ENCODE measurements at places on chromosomes 5 and 9.

DNA sequence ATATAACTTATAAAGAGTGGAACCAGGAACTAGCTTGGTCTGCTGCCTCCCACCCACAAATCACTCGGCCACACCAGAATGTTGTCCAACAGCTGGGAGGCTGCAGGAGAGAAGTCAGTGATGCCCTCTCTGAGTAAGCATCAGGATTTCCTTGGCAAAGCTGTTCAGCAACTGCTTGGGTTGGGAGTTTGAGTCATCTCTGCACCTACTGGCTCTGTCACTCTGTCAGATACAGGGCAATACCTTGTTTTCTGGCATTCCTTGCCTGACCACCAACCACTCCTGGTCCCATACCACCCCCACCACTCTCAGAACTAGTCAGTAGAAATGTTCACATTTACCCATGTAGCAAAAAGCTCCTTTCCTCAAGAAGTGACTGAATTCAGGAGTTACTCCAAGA is 36.8 kb upstream of the GCNT4 start:
- no peak for DNase-seq

- DNase-seq: no peak
These were observed 109.8 kb downstream of the SAXO1 start for GRCh38 chr9:18923167-18923566.

- DNase-seq: no peak
These were observed 132.0 kb downstream of the SEC61B start for GRCh38 chr9:99354104-99354503.

DNA sequence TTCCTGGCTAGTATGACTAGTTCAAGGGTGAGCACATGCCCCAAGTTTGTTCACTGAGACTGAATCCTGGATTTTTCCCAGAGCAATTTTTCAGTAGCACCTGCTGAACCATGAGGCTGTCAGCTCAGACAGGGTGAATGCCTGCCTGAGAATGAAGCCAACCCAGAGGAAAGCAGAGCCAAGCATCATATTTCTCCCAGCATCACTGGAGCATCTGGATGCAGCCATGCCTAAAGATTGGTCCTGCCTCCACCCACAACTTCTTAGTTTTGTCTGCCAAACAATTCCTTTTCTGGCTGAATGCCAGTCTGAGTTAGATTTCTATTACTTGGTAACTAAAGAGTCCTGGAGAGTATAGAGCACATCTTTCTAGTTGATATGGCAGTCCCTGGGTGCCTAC is 343.6 kb downstream of the CSNK1G3 start:
- DNase-seq: no peak

DNA sequence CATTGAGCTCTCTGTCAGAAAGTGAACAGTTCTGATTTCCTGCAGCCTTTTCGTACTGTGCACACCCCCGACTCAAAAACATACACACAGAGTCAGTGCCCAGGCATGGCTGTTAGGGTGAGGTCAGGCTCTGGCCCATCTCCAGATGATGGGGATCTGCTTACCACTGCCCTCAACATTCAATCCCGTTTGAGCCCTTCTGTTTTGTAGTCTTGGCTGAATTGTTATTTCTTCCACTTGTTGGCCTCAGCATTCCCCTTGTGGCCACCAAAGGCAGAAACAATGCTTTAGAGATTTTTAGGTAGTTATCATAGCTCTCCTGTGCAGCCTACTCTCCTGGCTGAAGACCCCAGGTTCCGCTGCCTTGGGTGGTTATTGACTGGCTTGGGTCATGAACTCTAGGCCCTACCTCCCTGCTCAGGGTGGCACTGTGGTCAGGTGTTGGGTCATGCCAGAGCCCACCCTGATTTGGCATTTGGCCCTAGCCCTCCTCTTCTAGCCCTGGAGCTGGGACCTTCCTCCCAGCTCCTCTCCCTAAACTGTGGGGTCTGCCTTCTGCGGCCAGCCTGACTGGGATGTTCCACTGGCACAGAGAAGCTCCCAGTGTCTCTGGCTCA is 7.8 kb upstream of the MYOZ3 start:
- DNase-seq: no peak

- DNase-seq: no peak
These were observed 29.9 kb downstream of the FAM219A start for GRCh38 chr9:34428325-34428958.

- DNase-seq: no peak
These were observed 51.2 kb upstream of the SPRY4 start for GRCh38 chr5:142375944-142376411.

DNA sequence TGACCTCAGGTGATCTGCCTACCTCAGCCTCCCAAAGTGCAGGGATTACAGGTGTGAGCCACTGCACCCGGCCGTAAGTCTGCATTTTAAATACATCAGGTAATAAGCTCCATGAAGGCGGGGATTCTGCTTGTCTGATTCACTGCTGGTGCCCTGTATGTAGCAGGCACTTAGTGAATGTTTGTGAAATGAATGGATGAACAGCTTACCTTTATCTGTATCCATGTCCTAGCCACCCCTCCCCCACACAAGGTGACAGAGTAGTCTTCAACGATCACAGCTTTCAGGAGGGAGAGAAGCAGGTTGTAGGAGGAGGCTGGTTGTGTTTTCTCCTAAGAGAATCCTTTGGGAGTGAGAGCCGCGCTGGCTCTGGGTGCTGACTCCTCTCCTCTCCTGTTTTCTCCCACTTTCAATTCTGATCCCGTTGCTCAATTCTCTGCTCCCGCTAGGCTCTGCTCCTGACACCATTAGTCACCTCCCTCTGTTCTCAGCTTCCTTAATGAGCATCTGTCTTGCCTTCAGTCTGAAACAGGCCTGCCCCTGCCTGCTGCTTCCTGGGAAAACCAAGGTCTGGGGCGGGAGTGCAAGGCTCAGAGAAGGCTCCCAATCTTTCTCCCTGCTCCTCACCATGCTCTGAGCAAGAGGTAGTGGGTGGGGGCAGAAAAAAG is 88.8 kb upstream of the CTNNA1 start:
- DNase-seq: no peak

- DNase-seq: no peak
These were observed 10.6 kb downstream of the ACSL6 start for GRCh38 chr5:132000677-132001453.

- no peak for DNase-seq
These were observed 74.4 kb downstream of the FAM114A2 start for GRCh38 chr5:153964191-153964879.

DNA sequence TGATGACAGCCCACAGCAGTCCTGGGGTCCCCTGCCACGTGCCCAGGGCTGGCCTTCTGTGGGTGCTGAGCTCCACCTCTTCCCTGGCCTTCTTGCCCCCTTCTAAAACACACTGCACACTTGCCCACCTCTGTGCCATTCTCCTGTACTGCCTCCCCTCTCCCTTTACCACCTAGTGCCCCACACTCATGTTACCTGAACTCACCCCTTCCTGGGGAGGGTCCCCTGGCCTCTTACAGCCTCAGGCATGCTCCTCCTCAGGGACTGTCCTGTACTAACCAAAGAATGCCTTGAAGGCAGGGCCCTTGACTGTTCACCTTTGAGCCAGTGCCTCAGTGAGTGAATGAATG is 60.3 kb downstream of the FGF18 start:
- DNase-seq: no peak

DNA sequence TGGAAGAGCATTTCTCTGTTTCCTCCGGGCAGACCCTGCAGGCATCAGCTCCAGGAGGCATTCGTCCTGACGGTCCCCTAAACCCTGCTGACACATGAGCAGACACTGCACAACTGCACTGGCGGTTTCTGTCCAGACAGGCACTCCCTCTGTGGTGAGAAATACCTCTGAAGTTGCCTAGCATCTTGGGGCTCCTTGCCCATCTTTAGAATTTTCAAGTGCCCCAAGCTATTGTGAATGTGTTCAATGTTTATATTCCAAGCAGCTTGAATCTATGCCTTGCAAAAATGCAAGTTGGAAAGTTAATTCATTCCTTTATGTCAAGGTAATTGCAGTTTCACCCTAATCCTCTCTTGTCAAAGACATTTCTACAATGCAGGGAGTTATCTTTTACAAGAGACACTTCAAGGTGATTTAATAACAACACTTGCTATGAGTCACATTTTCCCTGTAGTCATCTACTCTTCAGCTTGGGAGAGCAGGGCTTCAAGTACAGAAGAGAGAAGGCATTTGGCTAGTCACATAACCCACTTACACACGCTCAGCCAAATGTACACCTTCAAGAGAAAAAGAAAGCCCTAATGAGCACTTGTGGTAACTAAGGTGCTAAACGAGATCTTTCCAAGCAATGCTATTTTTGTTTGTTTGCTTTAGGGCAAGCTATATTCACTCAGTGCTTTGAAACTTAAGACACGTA is 302.5 kb downstream of the MLLT3 start:
- DNase-seq: no peak

DNA sequence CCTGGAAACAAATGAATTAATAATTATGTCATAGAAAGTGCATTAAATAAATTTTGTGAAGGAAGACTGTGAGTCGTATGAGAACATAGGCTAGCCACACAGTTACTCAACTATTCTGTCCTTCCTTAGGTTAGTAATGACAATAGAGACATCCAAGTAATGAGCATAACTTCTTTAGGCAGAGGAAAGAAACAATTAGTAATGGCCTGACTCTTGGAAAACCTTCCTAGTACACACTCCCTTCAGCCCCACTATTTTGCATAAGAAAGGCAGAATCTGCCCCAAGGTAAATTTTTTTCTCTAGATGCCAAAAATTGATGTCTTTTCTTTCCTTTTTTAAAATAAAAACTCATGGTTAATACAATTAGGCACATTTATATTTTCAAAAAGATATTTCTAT is 1619.0 kb upstream of the WWC1 start:
- no peak for DNase-seq

- DNase-seq: no peak
These were observed 9.0 kb upstream of the DCP2 start for GRCh38 chr5:112967520-112968083.

DNA sequence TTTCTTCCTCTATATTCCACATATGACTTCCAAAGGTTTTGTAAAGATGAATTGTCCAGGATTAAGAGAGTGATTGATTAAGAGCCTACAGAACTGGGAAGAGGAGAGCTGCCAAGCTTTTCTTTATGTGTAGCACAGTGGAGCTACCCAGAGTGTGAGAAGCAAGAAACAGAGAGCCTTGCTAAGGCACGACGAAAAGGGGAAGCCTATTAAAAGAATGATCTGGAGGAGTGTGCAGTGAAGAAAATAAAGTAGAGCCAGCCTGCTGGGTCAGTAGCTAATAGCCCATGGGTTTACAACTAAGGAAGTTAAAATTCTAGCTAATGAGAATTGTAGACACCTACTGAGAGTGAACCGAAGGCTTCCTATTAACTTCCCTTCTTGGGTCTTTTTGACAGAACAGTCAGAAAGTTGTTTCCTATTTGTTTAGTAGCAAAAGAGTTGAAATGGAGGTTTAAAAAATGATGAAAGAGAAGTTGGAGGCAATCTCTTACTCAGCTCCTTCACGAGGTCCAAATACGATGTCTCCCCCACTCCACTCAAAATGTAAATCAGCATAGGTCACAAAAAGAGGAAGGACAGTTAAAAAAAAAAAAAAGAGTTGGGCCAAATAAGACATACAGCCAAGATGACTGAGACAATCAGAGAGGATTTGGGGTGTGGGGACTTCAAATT is 957 bp upstream of the PRR16 start:
- DNase-seq: no peak
